ENCODE measurements at places on chromosomes 4 and X. TPM values are rescaled to one million over a fixed set of nuclear protein-coding genes. Genes with fewer than 3 reads are reported as not detected.

The TMEM35A gene
- total RNA-seq = 2.9 TPM

The PDE5A gene
- 4.5 TPM for total RNA-seq

The FAM9B gene
- not detected for total RNA-seq

The YY2 gene
- total RNA-seq = 1.5 TPM

The CT45A10 gene
- total RNA-seq = not detected

The UGT2B10 gene
- not detected for total RNA-seq

The NAAA gene
- total RNA-seq = 18.3 TPM

Measured in vein endothelial cell (primary cell).